M059J (cell line): ENCODE measurements at places on chromosomes 1 and 21. TPM values are rescaled to one million over a fixed set of nuclear protein-coding genes. Genes with fewer than 3 reads are reported as not detected.
A peak's percentile ranks its signal among the peaks of the same experiment; 100 is the strongest.

GRCh38 chr1:30988045-30988444, 77.5 kb downstream of the PUM1 start:
- peak; percentile 18 for DNase-seq

DNA sequence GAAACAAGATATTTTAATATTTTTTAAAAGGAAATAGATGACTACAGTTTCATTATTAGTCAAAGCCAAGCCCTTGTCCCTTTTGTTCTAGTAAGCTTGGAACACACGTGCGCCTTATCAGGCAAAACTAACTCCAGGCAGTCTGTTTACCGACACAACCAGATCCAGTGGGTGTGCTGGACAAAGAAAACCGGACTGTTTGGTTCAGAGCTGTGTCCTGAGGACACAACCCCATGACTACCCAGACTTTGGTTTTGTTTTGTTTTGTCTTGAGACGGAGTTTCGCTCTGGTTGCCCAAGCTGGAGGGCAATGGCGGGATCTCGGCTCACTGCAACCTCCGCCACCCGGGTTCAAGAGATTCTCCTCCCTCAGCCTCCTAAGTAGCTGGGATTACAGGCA, 13.9 kb upstream of the RHOU start:
- no peak for DNase-seq

- DNase-seq = no peak
Observed at GRCh38 chr1:155982106-155982505, 3.8 kb upstream of the ARHGEF2 start.

- no peak for DNase-seq
Observed at GRCh38 chr1:30451532-30452125, 271.8 kb downstream of the MATN1 start.

DNA sequence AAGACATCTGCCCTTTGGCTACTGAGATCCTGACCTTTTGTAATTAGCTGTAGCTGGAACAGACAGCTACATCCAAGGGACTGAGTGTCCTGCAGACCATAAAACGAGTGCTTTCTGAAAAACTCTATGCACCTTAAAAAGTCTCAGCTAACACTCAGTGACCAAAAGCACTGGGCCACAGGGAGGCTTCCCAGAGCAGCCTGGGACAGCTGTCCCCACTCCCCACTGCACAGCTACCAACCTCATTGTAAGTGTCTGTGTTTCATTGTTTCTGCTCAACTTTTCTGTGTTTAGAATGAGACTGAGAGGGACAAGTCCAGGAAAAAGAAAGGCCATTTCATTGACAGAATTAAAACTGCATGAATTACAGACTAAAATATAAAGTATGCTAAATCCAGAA, 80.7 kb downstream of the SMYD2 start:
- DNase-seq = no peak

DNA sequence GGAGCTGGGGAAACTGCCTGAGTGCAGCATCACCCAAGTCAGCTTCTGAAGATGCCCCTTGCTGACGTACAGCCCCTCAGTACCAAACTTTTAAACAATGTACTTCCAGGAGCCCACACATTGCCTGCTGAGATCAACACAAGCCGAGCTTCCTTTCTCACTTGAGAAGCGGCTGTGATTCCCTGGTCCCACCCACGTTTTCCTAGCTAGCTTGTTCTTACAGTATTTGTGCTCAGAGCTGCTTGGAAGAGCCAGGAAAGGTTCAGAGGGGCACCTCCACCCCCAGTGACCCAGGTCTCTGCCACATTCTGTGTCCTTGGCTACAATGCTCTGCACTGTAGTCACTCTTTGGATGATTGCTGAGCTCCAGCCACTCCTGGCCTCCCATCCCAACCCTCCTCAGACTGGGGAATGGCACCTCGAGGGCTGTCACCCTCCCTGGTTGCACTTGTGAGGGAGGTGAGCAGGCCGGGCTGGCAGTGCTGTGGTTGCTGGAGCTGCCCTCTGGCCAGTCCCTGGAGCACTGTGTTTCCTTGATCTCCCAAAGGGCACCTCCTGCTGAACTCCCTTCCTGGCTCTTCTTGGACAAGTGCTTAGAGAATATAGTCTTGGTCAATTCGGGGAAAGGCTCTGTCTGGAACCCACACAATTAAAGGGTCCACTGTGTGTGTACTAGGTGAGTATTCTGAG, 355.1 kb downstream of the AJAP1 start:
- DNase-seq = no peak

- no peak for DNase-seq
Observed at GRCh38 chr1:206518206-206518605, 10.9 kb downstream of the RASSF5 start.

DNA sequence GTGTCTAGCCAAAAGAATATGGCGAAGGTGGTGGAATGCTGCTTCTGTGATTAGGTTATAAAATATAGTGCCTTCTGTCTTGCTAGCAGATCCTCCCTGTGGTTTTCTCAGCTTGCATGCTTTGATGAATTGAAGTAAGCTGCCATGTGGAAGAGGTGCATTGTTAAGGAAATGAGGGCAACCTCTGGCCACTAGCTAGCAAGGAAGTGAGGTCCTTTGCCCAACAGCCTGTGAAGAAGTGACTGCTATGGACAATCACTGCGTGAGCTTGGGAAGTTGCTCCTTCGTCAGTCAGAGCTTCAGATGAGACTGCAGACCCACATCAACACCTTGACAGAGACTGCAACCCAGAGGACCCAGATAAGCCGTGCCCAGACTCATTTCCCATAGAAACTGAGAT, 109.4 kb downstream of the GIPC2 start:
- peak; percentile 26 for DNase-seq

DNA sequence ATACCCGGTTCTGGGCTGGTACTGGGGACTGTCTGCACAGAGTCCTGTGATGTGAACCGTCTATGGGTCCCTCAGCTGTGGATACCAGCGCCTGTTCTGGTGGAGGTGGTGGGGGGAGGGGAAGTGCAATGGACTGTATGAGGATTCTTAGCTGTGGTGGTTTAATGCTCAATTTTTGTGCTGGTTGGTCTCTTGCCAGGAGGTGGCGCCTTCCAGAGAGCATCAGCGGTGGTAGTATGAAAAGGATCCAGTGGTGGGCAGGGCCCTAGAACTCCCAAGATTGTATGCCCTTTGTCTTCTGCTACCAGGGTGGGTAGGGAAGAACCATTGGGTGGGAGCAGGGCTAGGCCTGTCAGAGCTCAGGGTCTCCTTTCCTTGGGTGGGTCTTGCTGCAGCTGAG, 89.4 kb upstream of the B3GALT2 start:
- DNase-seq = no peak

- no peak for DNase-seq
Observed at GRCh38 chr1:75136195-75136815, 2.1 kb downstream of the LHX8 start.

- no peak for DNase-seq
Observed at GRCh38 chr1:231807541-231807940, 181.0 kb downstream of the DISC1 start.

DNA sequence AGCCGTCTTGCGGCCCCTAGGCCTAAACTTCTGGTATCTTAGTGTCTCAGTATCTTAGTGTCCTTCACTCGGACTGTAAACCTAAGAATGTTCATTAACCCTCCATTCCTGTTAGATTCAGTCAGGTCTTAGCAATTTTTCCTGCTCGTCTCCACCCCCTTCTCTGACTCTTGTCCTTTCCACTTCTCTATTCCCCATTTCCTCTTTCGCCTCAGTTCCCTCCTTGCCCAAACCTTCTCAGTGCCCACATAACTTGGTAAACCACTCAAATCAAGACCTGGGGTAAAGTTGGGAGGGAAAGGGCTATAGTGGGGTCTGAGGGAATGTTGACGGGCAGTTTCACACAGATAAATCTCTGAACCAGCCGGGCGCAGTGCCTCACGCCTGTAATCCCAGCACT, 726 bp upstream of the FCER1G start:
- no peak for DNase-seq

DNA sequence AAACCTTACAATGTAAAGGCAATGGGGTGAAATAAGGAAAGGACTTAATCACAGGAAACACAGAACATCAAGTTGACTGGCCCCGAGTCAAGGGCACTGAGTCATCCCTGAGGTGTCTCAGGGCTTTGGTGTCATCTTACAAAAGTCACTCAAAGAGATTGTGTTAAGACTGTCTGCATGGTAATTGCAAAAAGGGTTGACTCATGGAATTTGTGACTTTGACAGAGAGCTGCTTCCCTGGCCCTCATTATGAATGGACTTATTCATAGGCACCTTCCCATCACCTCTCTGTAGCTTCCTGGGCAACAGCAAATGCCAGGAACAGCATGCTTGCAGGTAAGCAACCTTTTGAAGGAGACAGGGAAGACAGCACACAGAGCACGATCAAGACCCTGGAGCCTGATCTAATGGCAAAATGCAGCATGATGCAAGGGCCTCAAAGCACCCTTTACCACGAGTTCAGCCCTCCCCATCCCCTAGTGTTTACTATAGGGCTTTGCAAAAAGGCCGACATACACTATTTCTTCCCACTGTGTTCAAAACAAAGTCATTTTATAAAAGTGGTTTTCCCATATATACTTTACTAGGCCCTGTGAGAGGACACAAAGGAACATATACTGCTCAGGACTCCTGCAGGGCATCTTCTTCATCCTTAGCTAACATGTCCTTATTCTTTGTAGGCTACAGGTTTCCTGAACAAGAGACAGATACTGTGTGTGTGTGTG, 17.1 kb downstream of the ZP4 start:
- peak; percentile 95 for DNase-seq

The FAM110D gene
- not detected in 2 replicates for total RNA-seq

The SF3B4 gene
- total RNA-seq = 37.3 and 54.2 TPM in 2 replicates

The TGFB2 gene
- 50.4 and 74.2 TPM in 2 replicates for total RNA-seq

The HSD3B2 gene
- total RNA-seq = not detected in 2 replicates

The MAN1C1 gene
- 3.3 and 4.4 TPM in 2 replicates for total RNA-seq

The TFF2 gene
- total RNA-seq = 0.30 TPM in 1 of 2 replicates, not detected in the other

The C4BPB gene
- total RNA-seq = not detected in 2 replicates

The KRTAP7-1 gene
- total RNA-seq = not detected in 2 replicates

The FGR gene
- 0.17 TPM in 1 of 2 replicates, not detected in the other for total RNA-seq

The CFHR5 gene
- not detected in 2 replicates for total RNA-seq

The MROH9 gene
- not detected in 2 replicates for total RNA-seq

The CCDC28B gene
- total RNA-seq = 8.8 and 9.4 TPM in 2 replicates

The SPRR1A gene
- total RNA-seq = not detected in 2 replicates

The TRPM2 gene
- 0.99 and 1.3 TPM in 2 replicates for total RNA-seq
